LoVo (cell line): ENCODE measurements at places on chromosomes 3 and 15.
A peak's percentile ranks its signal among the peaks of the same experiment; 100 is the strongest.

DNA sequence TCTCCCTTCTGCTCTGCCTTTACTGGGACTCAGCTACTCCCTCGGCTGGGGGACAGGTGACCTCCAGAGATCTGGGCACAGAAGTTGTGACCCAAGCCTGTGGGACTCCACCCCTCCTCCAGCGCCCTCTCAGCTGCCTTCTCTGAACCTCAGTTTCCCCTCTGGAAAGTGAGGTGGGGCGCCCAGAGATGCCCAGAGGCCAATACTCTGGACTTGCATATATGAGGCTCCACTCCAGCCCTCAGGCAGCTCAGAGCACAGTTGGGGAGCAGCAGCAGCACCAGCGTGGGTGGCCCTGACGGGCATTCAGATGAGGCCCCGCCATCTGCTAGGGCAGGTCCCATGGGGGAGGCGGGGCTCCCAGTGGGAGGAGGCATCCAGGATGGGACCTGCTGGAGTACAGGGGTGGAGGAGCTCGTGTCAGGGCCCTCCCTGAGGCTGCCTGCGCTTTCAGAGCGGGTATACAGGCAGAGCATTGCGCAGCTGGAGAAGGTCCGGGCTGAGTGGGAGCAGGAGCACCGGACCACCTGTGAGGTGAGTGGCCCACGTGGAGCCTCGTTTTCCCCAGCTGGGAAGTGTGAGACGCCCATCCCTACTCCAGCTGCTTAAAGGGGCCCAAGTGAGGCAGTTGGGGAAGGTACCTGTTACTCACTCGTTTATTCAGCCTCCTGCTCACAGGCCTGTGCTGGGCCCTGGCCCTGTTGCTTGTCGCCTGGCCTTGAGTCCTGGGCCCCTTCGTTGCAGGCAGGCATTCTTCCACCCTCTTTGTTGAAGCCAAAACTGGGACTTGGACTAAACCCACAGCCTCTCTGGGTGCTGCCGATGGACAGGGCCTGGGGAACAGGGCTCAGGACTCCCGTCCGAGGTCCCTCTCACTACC, 35.4 kb downstream of the PSTPIP1 start:
- no peak for DNase-seq

DNA sequence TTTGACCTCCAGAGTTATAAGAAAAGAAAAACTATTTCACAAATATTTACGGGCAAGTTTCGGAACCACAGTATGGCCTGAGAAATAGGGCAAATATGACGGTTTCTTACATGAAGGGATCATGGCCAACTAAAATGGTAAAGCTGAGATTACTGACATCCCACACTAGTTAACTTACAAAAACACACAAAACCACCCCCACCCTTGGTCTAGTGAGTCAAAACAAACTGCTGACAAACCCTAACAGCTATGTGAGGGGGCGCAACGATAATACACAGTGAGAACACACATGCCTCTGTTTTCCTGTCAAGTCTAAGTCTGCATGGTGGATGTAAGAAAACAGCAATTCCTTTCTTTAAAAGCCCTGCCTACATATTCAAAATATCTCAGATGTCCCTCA, 32.3 kb downstream of the CBLB start:
- DNase-seq, result no peak

- DNase-seq, result no peak
Observed at GRCh38 chr15:70625438-70625837, 137.9 kb downstream of the UACA start.

GRCh38 chr3:24503616-24504113, 9.0 kb upstream of the THRB start:
- no peak for DNase-seq

GRCh38 chr3:45333549-45333948, 54.8 kb upstream of the LARS2 start:
- DNase-seq, result no peak

- DNase-seq, result no peak
Observed at GRCh38 chr15:63908991-63909390, 75.2 kb upstream of the HERC1 start.

DNA sequence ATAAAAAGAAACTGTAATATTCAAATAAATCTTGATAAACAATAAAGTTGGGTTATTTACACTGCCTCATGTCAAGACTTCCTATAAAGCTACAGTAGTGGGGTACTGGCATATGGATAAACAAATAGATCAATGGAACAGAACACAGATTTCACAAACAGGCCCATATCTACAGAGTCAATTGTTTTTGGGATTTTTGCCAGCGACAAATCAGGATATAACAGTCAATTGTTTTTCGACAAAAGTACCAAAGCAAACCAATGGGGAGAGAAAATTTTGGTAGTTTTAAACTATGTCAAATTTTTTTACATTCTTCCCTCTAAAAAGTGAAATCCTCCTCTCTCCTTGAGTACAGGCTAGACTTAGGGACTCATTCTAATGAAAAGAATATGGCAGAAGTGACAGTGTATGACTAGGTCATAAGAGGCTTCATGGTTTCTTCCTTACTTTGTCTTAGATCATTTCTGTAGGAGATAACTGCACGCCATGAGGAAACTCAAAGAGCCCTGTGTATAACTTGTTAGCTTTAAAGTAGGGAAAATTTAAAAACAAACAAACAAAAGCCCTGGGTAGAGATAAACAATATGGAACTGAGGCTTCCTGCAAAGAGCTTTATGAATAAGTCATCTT, 16.9 kb downstream of the IP6K1 start:
- DNase-seq, result no peak

- DNase-seq, result no peak
Observed at GRCh38 chr15:79592126-79592525, 160.0 kb downstream of the MINAR1 start.

GRCh38 chr15:64502551-64502950, 42.2 kb downstream of the ZNF609 start:
- no peak for DNase-seq

DNA sequence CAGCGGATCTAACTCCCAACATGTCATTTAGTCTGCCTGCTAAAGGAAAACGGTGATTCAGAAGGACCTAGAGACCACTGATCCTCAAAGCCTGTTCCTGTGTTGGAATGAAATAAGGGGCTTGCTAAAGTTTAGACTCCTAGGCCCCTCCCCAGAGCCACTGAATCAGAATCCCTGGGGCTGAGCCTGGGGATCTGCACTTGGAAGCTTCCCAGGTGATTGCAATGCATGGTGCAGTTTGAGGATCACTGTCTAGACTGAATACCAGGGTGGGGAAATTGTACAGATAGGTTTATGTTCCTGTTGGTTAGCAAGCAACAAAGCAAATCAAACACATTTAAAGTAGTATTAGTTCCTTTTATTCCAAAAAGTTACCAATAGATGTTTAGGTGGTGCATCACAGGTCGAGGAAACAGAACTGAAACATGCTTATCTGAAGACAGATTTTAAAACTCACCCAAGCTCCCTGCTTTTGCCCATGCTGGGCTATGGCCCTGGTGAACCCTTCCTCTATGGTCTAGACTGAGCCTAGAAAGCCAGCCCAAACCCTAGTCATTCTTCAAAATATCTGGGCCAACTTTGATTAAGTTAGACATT, 29.6 kb upstream of the SPTBN5 start:
- DNase-seq, result no peak

DNA sequence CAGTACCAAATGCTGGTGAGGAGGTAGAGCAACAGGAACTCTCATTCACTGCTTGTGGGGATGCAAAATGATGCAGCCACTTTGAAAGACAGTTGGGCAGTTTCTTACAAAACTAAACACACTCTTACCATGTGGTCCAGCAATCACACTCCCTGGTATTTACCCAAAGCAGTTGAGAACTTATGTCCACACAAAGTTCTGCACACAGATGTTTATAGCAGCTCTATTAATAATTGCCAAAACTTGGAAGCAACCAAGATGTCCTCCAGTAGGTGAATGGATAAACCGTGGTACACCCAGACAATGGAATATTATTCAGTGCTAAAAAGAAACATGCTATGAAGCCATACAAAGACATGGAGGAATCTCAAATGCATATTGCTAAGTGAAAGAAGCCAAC, 139.1 kb upstream of the SLC6A11 start:
- no peak for DNase-seq

DNA sequence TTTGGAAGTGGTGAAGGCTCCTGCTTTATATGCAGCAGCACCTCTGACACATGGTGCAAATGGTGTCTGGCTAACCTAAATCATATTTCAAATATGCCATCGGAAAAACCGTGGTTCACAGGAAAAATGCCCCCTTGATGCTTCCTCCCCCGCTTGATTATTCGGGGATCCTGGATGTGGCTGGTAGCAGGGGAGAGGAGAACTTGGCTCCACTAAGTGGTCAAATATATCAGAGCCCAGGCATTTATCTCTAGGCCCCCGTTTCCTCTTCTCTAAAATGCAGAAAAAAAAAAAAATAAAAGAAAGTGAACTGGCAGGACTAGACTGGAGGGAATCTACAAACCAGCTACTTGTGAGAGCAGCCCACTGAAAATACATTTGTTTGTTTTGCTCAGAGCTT, 18.2 kb upstream of the ATP2B2 start:
- no peak for DNase-seq

DNA sequence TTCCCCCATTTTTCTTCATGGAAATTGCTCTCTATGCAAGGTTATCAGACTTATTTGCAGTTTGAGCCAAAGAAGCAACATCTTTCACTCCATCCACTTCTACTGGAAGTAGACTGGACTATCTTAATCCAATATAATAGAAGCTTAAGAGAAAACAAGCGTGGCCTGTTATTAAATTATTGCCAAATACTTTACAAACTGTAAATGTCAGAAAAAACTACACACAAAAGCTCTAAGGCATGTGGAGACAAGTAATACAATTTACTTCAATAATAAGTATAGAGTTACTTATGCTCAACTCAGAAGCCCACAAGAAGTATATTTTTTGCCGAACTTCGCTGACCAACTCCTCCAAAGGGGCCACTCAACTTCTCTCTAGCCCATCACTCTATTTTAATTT, 120.3 kb downstream of the BDH1 start:
- DNase-seq, result no peak

DNA sequence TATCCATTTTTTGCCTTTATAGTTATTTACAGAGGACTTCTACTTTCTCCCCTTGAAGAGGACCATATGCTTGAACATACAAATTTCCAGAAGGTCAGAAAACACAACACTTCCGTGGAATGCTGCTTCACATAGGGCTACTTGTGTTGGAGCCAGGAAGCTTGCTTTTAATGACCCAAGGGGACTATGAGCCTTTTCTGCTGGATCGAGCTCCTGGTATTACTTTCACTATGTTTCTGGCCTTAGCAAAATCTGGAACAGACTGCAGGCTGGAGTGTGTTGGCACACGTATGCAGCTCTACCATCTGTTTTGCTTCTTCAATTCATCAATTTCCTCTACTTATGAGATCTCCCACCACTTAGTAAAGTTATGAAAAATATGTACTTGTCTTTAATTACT, 69.3 kb upstream of the CBLB start:
- DNase-seq, result no peak

GRCh38 chr3:4928277-4928789, 50.9 kb upstream of the BHLHE40 start:
- DNase-seq, result no peak

DNA sequence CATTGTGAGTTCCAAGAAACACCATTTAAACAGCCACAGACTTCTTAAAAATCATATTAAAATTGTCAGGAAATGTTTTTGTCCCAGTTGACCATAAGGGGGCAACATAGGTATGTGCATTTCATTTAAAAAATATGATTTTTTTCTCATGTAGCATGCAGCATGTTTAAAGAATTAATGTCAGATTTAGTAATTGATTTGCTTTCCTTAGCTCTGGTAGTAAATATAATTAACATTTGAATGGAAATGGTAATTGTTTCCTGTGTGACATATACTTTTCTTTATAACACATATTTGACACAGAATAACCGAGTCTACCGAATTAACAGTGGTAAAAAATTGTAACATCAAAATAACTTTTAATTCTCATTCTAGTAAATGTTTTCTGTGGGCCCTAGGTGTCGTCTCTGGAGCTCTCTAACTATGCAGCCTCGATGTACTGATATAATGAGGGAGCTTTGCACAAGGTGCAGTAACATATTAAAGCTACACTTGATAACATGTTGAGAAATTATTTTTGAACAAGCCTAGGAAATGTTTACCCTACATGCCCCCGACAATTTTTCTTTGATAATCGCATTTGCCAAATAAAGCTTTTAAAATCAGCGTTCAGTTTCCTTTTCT, 34.9 kb downstream of the NXPE3 start:
- peak; percentile 20 for DNase-seq

DNA sequence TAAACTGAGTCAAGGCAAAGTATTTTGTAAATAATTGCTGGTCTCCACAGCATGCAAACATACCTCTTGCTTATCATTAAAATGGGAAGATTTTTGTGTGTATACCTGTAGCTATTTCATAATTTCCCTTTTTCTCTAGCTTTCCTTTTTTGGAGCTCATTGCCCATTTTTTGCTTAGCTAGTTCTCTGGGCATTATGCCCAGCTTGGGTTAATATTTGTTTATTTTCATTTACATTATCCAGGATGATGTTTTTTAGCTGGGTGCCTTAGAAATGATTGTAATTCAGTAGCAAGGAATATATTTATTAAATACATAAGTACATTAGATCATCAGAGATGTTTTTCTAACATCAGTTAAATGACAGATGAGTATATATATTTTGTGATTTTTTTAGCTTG, 1271.7 kb upstream of the GBE1 start:
- no peak for DNase-seq

GRCh38 chr3:151146731-151147091, 56.3 kb downstream of the GPR171 start:
- no peak for DNase-seq

- peak; percentile 37 for DNase-seq
Observed at GRCh38 chr15:83285979-83286553, 1.6 kb upstream of the BNC1 start.

GRCh38 chr3:144296808-144297207, 325.2 kb downstream of the DIPK2A start:
- DNase-seq, result no peak

DNA sequence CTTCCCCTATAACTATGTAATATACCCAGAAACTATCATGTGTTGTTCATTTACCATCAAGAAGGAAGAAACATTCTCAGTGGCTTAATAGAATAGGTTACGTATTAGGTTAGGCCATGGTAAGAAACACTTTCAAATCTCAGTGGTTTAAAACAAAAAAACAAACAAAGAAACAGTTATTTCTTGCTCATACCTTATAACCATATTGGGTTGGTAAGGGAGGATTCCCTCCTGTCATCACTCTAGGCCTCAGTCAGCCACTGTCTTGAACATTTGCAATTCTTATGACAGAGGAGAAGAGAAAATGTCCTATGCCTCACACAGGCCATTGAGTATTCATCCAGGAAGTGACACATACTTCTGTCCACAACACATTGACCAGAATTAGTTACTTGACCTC, 727.7 kb upstream of the NECTIN3 start:
- no peak for DNase-seq

DNA sequence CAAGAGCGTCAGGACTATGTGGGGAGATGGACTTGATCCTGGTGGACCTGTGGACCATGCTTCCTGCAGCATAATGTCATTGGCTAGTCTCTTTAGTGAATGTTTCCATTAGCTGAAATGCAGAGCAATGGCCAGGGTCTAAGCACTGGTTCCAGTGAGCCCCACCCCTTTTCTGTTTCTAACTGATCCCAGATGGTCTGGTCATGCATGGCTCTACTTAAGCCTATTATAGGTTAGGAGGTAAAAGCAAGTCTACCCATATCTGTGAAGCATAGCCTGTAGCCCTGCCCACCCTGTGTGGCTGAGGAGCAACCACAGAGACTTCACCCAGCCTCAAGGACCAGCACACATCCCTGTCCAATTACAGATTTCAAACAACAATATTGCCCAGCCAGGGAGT, 419.2 kb downstream of the ZNF385D start:
- no peak for DNase-seq
